Esophagus mucosa (tissue), 1 donor: ENCODE measurements at places on chromosomes 1 and 21. TPM values are rescaled to one million over a fixed set of nuclear protein-coding genes. Genes with fewer than 3 reads are reported as not detected.

Gene EIF2D
- 41.8 TPM for total RNA-seq

Gene RNU1-2
- 6,387 TPM for total RNA-seq

Gene GJA8
- not detected for total RNA-seq

Gene ARV1
- 17.3 TPM for total RNA-seq

Gene EDARADD
- 4.3 TPM for total RNA-seq

Gene PAPPA2
- total RNA-seq = 0.12 TPM

Gene BROX
- 41.4 TPM for total RNA-seq

Gene VWA5B1
- total RNA-seq = not detected

Gene CD1D
- 0.44 TPM for total RNA-seq

Gene TMEM269
- 0.08 TPM for total RNA-seq

Gene LAMB3
- 76.7 TPM for total RNA-seq

Gene AHCYL1
- 54.7 TPM for total RNA-seq

Gene NBPF6
- not detected for total RNA-seq

Gene VANGL2
- total RNA-seq = 12.3 TPM

Gene SGIP1
- total RNA-seq = 1.4 TPM

Gene C1orf185
- not detected for total RNA-seq

Gene CLDN17
- total RNA-seq = 1.8 TPM

Gene C4BPA
- total RNA-seq = 0.24 TPM

Gene C8A
- total RNA-seq = not detected

Gene BEND5
- 0.24 TPM for total RNA-seq

Gene SEC16B
- 1.4 TPM for total RNA-seq

Gene GIPC2
- total RNA-seq = 1.8 TPM

Gene HES2
- 47.3 TPM for total RNA-seq

Gene DNALI1
- total RNA-seq = 0.16 TPM

Gene GPR52
- 0.56 TPM for total RNA-seq

Gene TMOD4
- total RNA-seq = not detected

Gene NDC1
- 15.9 TPM for total RNA-seq

Gene AXDND1
- not detected for total RNA-seq

Gene IGFN1
- 0.12 TPM for total RNA-seq

Gene TDRD10
- total RNA-seq = 0.44 TPM

Gene SLC5A9
- not detected for total RNA-seq

Gene KAZN
- total RNA-seq = 33.9 TPM
